ENCODE measurements at places on chromosomes 2 and 18.

- DNase-seq: no peak
These were observed 184.2 kb upstream of the NXPH2 start for GRCh38 chr2:138964418-138964817.

GRCh38 chr2:177264209-177264692 lies 276 bp downstream of the NFE2L2 start:
- peak; percentile 14 for DNase-seq

GRCh38 chr2:155266583-155266982 lies 568.1 kb downstream of the KCNJ3 start:
- no peak for DNase-seq

DNA sequence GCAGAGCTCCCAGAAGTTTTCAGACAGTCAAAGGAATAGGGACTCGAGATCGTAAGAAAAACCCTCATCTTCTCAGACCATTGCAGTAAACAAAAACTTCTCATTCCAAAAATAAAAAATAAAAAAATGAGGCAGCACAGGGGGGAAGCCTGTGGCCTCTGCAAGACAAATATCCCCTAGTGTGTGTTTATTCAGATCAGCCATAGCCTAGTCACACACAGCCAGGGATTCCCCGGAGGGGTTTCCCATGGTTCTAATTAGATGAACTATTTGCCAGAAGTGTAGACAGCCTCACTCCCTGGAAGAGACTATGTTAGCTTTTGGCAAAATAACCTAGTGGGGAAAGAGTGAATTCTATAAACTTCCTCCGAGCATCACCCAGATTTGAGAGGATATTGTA lies 122.9 kb upstream of the KLF7 start:
- DNase-seq: no peak

DNA sequence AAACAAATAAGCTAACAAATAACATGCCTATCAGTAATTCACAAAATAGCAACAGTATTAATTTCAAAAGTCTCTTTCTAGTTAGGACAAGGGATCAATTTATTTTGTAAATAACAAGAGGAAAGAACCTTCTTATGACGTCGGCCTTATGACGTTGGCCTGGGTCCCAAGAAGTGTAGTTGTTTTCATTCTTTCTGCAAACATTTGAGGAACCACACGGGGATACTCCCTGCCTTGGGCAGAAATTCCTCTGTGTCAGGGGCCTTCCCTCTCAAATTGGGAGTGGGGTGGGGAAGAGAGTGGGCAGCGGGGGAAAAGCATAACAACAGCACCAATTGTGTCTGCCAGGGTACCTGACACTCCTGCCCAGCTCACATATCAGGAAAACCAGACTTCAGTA lies 1.3 kb downstream of the CCDC68 start:
- DNase-seq: no peak

DNA sequence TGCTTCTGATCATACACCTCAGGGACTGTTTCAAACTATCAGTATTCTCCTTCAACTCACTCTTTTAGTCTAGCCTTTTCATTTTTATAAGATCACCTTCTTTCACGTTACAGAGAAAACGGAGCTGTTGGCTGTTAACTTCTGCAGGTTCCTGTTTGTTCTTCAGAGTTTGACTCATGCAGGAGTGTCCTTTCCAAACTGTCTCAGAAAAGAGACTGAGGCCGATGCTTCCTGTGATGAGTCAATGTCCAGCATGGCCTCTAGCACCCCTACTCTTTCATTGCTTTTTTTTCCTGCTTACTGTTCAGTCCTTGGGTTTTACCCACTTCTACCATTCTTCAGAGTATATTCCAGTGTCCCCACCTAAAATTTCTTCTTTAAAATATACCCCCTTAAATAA lies 240.8 kb upstream of the RGPD4 start:
- no peak for DNase-seq

GRCh38 chr2:149806651-149807050 lies 219.1 kb upstream of the MMADHC start:
- no peak for DNase-seq

- DNase-seq: no peak
These were observed 197.8 kb upstream of the MEIS1 start for GRCh38 chr2:66236816-66237802.

GRCh38 chr18:13614641-13615288 lies 111.6 kb downstream of the FAM210A start:
- peak; percentile 88 for DNase-seq

- no peak for DNase-seq
These were observed 859.5 kb upstream of the SOX11 start for GRCh38 chr2:4832642-4833041.

DNA sequence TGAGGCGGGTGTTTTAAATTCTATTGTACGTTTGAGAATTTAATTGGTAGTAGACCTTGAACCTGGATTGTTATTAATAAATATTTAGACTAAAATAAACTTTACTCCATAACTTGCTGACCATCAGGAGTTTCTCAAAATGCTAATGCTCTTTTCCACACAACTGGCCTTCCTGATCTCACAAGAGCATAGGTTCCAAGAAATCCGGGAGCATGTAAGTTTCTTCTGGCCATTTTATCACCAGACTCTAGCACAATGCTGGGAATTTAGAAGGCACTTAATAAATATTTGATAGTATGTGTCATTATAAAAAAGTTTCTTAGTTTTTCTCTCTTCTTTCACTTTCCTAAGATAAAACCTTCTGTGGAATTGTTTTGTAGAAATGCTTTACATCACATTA lies 2047.1 kb downstream of the SUCLG1 start:
- no peak for DNase-seq

GRCh38 chr18:7414459-7414858 lies 152.7 kb upstream of the PTPRM start:
- DNase-seq: no peak

DNA sequence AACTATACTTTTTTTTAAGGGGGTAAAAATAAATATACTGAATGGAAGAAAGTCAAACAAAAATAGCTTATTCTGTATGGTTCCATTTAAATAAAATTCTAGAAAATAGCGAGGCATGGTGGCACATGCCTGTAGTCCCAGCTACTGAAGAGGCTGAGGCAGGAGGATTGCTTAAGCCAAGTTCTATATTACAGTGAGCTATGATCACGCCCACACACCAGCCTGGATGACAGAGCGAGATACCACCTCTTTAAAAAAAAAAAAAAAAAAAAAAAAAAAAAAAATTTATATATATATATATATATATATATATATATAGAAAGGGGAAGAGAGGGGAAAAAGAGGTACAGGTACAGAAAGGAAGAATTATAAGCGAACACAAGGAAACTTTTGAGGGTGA lies 77.7 kb downstream of the MEMO1 start:
- no peak for DNase-seq

GRCh38 chr2:184598316-184599053 lies at the start of gene ZNF804A:
Gene ZNF804A, plus strand, starts transcription at chr2:184598529. Its CDS starts 431 bp downstream, at chr2:184598960.
- peak; percentile 71 for DNase-seq

GRCh38 chr2:42191285-42192009 lies 22.3 kb downstream of the EML4 start:
- no peak for DNase-seq

- DNase-seq: no peak
These were observed 28.7 kb downstream of the XIRP2 start for GRCh38 chr2:166916987-166917386.

DNA sequence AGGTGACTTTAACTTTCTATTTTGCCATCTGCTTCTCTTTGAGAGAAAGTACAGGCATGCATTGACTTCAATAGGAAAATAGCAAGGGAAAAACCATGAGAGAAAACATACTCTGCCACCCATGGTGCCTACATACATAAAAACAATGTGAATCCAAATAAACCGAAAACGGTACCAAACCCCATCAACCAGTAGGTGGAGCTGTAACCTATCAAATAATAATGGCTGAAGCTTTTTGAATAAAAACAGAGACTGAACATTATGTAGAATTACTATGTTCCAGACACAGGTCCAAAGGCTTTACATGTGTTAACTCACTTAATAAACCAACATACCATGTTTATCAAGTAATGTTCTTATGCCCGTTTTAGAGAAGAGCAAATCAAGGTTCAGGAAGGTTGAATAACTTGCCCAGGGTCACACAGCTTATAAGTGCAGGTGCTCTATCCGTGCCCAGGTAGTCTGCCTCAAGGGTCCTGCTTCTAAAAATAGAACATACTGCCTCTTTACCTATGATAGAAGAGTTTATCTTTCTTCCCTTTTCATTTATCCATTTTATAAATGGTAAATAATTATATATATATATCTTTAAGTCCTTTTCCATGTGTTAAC lies 293.9 kb upstream of the SYT4 start:
- no peak for DNase-seq

DNA sequence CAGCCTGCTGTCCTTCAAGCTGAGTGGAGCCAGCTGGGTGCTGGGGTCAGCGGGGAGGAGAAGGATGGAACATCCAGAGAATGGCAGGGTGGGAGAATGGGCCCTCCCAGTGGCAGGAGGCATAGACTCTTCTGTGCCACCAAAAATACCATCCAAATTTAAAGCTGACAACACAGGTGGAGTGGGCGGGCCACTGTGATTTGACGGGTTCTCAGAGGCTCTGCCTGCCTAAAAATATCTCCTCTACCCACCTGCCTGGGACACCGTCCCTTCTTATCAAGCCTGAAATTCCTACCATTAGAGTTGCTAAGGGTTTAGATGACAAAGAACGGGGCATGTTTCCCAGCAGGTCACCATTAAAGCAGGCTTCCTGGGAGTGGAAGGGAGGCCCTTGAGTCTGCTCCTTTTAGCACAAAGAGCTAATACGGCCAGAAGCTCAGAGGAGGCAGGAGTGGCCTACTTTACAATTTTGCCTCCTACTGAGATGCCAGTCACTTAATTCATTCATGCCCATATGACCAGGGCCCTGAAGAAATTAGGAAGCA lies 19.8 kb upstream of the MARCHF4 start:
- DNase-seq: no peak

DNA sequence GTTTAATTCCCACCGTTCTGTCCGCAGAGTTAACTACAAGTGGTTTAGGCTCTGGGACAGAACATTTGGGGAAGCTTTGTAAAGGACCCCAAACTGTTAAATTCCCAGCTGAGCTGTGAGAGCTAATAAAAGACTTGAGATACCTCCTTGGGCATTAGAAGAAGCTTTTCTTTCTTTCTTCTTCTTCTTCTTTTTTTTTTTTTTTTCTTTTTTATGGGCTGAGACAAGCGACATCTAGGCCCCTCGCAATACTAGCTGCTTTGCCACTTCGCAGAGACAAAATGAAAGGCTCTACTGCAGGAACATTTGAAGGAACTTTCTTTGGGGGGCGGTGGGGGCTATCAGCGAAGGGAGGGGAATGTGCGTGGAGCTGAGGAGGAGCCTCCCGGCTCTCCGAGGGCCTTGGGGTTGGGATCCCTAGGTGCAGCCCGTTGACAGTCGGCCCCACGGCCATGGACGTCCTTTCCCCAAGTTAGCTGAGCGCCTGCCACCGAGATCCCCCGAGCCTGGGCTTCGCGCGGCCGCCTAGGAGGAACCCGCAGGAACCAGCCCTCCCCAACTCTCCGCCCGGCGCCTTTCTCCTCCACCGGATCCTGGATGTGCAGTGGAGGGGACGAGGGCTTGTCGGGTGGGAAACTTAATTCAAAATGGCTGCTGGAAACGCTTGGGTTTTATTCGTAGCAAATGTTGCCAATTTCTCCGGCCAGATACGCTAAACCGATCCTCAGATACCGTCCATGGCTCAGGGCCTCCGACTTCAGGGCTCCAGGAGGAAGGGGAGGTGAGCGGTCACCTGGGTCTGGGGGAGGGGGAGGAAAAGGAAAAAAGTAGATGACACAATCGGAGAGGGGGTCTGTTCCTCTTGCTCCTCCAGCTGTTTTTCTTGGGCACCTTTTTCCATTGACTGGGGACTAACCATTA lies 4.2 kb downstream of the MEIS1 start:
- DNase-seq: peak; percentile 74

DNA sequence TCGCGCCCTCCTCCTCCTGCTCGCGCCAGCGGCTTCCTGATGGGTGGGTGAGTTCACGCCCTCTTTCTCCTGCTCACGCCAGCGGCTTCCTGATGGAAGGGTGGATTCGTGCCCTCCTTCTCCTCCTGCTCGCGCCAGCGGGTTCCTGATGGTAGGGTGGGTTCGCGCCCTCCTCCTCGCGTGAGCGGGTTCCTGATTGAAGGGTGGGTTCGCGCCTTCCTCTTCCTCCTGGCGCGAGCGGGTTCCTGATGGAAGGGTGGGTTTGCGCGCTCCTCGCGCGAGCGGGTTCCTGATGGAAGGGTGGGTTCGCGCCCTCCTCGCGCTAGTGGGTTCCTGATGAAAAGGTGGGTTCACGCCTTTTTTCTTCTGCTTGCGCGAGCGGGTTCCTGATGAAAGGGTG lies 62.0 kb upstream of the MGAT5 start:
- DNase-seq: no peak

- no peak for DNase-seq
These were observed 15.2 kb upstream of the SLC8A1 start for GRCh38 chr2:40466935-40467572.

DNA sequence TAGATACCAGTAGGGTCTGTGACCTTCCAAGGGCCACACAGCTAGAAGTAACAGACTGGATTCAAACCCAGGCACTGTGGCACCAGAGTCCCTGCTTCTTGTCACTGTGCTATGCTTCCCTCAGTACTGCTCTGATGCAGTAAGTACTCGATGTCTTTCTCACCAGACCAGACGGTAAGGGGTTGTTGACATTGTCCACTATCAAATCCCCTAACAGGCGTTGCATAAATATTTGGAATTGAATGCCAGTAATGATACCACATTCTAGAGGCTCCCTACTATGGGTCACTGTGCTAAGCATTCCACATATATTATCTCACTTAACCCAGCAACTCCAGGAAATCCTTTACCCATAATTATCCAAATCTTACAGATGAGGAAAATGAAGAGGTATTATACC lies 223.1 kb downstream of the C1D start:
- DNase-seq: no peak

DNA sequence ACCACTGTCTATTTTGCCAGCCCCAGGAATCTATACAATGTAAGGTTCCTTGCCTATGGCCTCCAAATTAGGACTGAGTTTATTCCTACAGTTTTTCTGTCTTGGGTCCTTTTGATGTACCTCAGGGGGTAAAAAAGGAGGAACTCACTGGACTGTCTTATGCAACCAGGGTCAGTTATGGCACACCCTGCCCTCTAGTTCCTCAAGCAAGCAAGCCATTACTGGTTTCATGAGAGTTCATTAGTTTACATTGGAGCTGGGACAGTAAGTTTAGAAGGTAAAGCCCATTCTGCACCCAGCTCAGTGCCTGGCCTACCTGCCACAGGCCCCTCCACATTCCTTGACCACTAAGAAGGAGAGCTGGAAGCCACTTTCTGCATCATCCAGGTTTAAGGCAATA lies 68.7 kb upstream of the WIPF1 start:
- DNase-seq: no peak

- no peak for DNase-seq
These were observed 209.6 kb downstream of the STK39 start for GRCh38 chr2:168037778-168038177.

DNA sequence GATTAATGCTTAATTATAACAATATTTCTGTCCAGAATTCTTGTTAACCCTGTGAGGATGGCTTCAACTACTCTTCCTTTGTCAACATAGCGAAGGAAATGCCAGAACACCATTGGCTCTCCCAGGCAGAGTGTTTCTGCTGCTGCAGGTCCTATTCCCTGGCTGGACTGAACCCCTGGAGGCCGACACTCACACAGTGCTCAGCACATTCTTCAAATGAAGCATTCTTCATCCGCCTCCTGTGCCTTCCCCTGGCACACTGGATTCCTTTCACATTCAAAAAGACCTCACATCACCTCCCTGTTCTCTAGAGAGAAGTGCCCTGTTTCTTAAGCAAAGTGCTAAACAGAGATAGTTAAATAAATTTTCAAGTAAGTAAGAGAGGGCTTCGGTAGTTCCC lies 187.3 kb upstream of the MSH6 start:
- no peak for DNase-seq

Measured in posterior cingulate gyrus (tissue), 11 donors.